CD8-positive, alpha-beta memory T cell (primary cell): ENCODE measurements at places on chromosomes 6 and 20. TPM values are rescaled to one million over a fixed set of nuclear protein-coding genes. Genes with fewer than 3 reads are reported as not detected.

DNA sequence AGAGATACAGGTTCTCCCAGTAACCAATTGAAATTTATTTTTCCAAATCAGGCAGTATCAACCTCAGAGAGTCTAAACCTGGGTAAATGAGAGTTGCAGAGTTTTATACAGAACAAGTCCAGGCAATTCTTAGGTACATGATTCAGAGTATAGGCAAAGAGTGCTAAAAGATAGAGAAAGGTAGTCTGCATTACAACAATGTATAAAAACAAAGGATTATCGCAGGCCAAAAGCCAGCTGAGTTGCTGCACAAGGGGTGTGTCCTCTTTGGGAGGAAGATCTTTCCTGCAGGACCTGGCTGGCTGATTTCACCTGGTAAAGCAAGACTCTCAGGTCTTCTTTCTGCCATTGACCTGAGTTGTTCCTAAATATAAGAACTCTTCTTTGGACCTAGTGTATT is 48.9 kb upstream of the ECHDC1 start:
- H3K27ac ChIP-seq: no peak overlapping the region
- no peaks in the 10 kb centered on the region for H3K27me3 ChIP-seq
- H3K4me1 ChIP-seq: no peaks in the 10 kb centered on the region

- no peak for DNase-seq
- H3K36me3 ChIP-seq: no peaks in the 10 kb centered on the region
- no peak overlapping the region for H3K27ac ChIP-seq
- no peaks in the 10 kb centered on the region for H3K4me1 ChIP-seq
Observed at GRCh38 chr6:122286512-122286911, 112.9 kb upstream of the HSF2 start.

DNA sequence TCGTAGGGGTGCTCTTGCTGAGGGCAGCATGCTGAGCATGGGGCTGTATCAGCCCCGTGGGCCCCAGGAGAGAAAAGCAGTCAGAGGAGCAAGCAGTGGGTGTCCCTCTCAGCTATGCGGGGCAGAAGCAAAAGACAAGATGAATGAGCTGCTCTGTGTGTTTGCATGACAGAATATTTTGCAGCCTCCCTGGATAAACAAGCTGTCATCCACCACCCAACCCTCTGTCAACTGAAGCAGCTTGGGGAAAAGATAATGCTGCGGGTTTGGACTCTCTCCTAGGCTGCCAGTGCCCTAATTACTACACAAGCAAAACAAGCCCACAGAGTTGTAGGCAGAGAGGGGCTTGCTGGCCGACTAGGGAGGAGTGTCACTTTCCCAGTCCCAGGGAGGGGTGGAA is 82.3 kb upstream of the PTPRT start:
- peaks cover 3% of the 10 kb centered on the region for H3K27me3 ChIP-seq
- no peaks in the 10 kb centered on the region for H3K4me1 ChIP-seq
- no peak overlapping the region for H3K4me3 ChIP-seq
- no peak for DNase-seq

DNA sequence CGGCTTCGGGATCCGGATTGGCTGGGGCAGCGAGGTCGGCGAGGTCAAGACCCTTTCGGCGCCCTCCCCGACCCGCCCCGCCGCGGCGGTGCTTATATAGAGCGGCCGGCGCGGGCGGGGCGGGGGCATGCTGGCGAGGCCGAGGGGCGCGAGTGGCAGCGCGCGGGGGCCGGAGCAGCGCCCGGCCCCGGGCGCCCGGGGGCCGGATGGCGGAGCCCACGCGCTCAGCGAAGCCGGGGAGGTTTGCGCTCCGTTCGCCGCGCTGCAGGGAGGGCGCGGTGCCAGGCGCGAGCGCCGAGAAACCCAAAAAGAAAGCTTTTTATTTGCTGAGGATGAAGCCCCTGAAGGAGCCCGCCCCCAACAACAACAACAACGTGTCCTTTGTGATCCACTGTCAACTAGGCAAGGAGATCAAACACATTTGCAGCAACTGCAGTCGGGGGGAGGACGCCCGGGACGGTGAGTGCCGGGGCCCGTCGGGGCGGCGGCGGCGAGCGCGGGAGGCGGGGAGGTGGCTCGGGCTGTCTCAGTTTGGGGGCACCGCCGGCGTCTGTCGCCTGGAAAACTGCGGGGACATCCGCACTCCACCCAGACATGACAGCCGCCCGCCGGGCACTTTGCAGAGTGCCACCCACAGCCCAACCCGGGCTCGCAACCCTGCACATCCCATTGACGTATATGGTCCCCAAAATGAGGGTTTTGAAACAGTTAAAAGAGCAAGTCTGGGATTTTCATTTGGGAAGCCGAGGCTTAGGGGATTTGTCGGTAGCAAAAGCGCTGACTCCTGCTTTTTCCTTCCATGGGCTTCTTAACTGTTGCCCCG is 297.3 kb downstream of the PHACTR1 start:
- no peaks in the 10 kb centered on the region for H3K36me3 ChIP-seq
- DNase-seq: no peak

DNA sequence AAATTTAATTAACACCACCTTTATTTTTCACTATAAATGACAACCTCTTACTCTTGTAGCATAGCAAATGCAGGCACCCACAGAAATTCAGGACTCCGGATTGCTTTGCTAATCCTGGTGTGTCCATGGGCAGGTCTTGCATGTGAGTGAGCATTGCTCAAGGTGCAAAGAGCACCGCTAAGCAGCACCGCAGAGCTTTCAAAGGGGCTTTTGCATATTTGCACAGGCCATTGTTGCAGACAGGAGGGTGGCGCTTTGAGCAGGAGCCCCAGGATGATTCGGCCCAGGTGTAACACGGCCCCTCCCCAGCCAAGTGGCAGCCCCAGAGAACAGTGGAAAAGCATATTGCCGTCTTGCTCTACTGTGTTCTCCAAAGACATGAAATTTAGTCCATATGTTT is 293.2 kb downstream of the NRN1 start:
- no peak for DNase-seq
- no peaks in the 10 kb centered on the region for H3K36me3 ChIP-seq
- H3K27me3 ChIP-seq: no peaks in the 10 kb centered on the region
- H3K4me3 ChIP-seq: no peak overlapping the region
- H3K27ac ChIP-seq: no peak overlapping the region

DNA sequence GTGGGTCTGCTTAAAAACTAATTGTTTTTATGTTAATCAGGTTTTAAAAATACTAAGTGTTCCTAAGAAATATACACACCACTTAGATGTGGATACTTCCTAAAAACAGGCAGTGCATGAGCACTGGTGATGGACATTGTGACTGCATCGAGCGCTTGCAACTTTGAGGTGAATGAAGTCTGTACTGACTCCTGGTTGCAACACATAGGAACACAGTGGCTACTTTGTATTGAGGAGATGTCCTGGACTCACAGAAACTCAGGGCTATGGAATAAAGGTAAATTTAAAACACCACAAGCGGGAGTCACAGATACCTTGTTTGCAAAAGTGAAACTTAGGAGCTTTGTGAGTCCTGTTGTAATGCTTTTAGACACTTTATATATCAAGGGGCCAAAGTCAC is 55.6 kb upstream of the POLR1H start:
- no peak for DNase-seq
- H3K27ac ChIP-seq: no peak overlapping the region
- no peak overlapping the region for H3K4me3 ChIP-seq
- no peaks in the 10 kb centered on the region for H3K36me3 ChIP-seq
- H3K27me3 ChIP-seq: peaks cover 16% of the 10 kb centered on the region

DNA sequence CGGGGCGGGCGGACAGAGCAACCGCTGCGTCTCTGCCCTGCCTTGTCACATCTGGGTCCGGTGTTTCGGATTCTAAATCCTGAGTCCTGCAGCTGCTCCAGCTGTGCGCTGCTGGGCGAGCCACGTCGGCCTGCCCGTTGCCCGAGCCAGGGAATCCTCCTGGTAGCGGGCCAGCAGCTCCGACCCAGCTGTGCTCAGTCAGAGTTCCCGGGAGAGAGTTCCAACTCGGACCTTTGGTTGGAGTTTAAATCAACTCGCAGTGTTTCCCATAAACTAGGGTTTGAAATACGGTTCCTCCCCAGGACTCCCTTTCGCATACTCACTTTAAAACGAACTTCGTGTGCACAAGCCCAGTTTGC is 315 bp upstream of the PDE10A start:
- H3K4me3 ChIP-seq: no peak overlapping the region
- no peaks in the 10 kb centered on the region for H3K36me3 ChIP-seq
- no peak for DNase-seq

- no peak overlapping the region for H3K4me3 ChIP-seq
- no peak overlapping the region for H3K27ac ChIP-seq
- DNase-seq: no peak
Observed at GRCh38 chr20:64188682-64189529, 24.7 kb downstream of the MYT1 start.

GRCh38 chr20:25543068-25543467 is 42.3 kb downstream of the NINL start:
- no peaks in the 10 kb centered on the region for H3K27me3 ChIP-seq
- no peak overlapping the region for H3K4me3 ChIP-seq
- no peaks in the 10 kb centered on the region for H3K36me3 ChIP-seq
- no peak overlapping the region for H3K27ac ChIP-seq

DNA sequence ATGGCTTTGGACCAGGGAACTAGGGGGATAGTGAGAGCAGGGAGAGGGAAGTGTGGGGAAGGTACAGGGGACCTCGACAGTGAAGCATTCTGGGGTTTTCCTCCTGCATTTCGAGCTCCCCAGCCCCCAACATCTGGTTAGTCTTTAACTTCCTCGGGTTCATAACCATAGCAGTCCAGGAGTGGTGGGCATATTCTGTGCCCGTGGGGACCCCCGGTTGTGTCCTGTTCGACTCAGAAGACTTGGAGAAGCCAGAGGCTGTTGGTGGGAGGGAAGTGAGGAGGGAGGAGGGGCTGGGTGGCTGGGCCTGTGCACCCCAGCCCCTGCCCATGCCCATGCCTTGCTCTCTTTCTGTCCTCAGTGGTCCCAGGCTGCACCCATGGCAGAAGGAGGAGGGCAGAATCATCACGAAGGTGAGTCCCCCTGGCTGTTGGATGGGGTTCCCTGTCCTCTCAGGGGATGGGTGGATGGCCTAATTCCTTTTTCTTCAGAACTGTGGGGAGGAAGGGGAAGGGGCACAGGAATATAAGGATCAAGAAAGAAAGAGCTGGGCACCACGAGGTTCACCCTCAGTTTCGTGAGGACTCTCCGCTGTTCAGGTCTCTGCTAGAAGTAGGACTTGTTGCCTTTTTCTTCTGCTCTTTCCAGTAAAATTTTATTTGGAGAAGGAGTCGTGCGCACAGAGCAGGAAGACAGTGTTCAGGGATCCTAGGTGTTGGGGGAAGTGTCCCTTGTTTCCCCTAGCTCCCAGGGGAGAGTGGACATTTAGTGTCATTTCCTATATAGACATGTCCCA is 4.2 kb downstream of the VEGFA start:
- no peak for DNase-seq
- peak overlapping the region; percentile 92 for H3K27ac ChIP-seq
- H3K36me3 ChIP-seq: no peaks in the 10 kb centered on the region
- H3K27me3 ChIP-seq: peaks cover 25% of the 10 kb centered on the region
- peaks cover 9% of the 10 kb centered on the region for H3K4me1 ChIP-seq

- peaks cover under 1% of the 10 kb centered on the region for H3K36me3 ChIP-seq
- no peaks in the 10 kb centered on the region for H3K27me3 ChIP-seq
- H3K4me1 ChIP-seq: peaks cover 20% of the 10 kb centered on the region
- H3K4me3 ChIP-seq: no peak overlapping the region
Observed at GRCh38 chr20:34403908-34404307, 40.8 kb downstream of the ITCH start.

DNA sequence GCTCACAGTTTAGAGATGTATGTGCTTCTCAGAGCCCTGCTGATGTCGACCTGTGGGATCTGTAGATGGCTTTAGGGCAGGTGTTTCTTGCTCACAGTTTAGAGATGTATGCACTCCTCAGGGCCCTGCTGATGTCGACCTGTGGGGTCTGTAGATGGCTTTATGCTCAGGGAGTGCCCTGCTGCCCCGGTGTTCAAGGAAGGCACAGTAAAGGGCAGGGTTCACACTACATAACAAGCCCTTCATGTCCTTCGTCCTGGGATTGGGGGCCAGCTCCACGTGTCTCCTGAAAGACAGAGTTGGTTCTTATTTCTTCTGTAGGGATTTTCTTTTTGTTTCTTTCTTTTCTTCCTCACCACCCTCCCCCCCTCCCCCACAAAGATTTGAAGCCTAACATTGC is 91.1 kb downstream of the SMOC2 start:
- H3K4me1 ChIP-seq: no peaks in the 10 kb centered on the region
- no peak overlapping the region for H3K4me3 ChIP-seq
- H3K27me3 ChIP-seq: no peaks in the 10 kb centered on the region
- H3K36me3 ChIP-seq: no peaks in the 10 kb centered on the region
- no peak for DNase-seq
- H3K27ac ChIP-seq: no peak overlapping the region

GRCh38 chr6:167802339-167802738 is 24.4 kb upstream of the AFDN start:
- H3K27ac ChIP-seq: no peak overlapping the region
- H3K4me3 ChIP-seq: no peak overlapping the region

DNA sequence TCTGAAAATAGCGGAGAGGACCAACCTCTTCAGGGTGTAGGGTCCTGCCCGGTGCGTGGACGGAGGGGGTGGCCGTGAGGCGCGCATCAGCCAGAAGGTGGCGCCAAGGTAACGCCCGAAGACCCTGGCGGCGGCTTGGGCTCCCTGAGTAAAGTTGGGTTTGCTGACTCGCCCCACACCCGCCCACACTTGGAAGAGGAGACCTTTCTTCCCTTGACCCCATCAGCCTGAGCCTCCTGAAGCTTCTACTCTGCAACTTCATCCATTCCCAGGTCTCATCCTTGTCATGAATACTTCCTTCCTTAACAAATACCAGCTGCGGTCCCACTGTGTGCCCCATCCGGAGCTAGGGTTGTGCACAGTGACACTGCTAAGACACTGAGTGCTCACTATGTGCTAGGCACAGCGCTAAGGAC is 14.6 kb downstream of the CD40 start:
- no peak overlapping the region for H3K27ac ChIP-seq
- H3K4me3 ChIP-seq: no peak overlapping the region
- peaks cover 13% of the 10 kb centered on the region for H3K27me3 ChIP-seq
- DNase-seq: peak; percentile 36
- H3K36me3 ChIP-seq: no peaks in the 10 kb centered on the region
- H3K4me1 ChIP-seq: no peaks in the 10 kb centered on the region

GRCh38 chr20:8221887-8222419 is 89.9 kb downstream of the PLCB1 start:
- H3K4me1 ChIP-seq: no peaks in the 10 kb centered on the region
- H3K27ac ChIP-seq: no peak overlapping the region
- no peaks in the 10 kb centered on the region for H3K27me3 ChIP-seq
- H3K36me3 ChIP-seq: no peaks in the 10 kb centered on the region

- H3K4me3 ChIP-seq: no peak overlapping the region
- H3K36me3 ChIP-seq: no peaks in the 10 kb centered on the region
- H3K27me3 ChIP-seq: no peaks in the 10 kb centered on the region
- peaks cover 9% of the 10 kb centered on the region for H3K4me1 ChIP-seq
Observed at GRCh38 chr6:157143890-157144798, 179.2 kb downstream of the TMEM242 start.

TTBK1 gene
- not detected for polyA plus RNA-seq

HLA-DOA gene
- 12.0 TPM for polyA plus RNA-seq

CTCFL gene
- not detected for polyA plus RNA-seq

C20orf141 gene
- polyA plus RNA-seq: not detected

C20orf96 gene
- polyA plus RNA-seq: 0.46 TPM

C6orf52 gene
- not detected for polyA plus RNA-seq

ZC2HC1B gene
- not detected for polyA plus RNA-seq

MYBL2 gene
- polyA plus RNA-seq: 0.20 TPM

RPN2 gene
- polyA plus RNA-seq: 281 TPM

GNMT gene
- not detected for polyA plus RNA-seq

ASIP gene
- polyA plus RNA-seq: not detected

BPIFA1 gene
- polyA plus RNA-seq: not detected
